ENCODE measurements at places on chromosomes 1 and 21.

GRCh38 chr1:244874974-244875579, 10.7 kb upstream of the HNRNPU start:
- DNase-seq, result no peak

- no peak for DNase-seq
These were observed 23.7 kb downstream of the RNU5D-1 start for GRCh38 chr1:44707112-44707881.

GRCh38 chr1:94199398-94199797, 38.0 kb downstream of the ARHGAP29 start:
- no peak for DNase-seq

DNA sequence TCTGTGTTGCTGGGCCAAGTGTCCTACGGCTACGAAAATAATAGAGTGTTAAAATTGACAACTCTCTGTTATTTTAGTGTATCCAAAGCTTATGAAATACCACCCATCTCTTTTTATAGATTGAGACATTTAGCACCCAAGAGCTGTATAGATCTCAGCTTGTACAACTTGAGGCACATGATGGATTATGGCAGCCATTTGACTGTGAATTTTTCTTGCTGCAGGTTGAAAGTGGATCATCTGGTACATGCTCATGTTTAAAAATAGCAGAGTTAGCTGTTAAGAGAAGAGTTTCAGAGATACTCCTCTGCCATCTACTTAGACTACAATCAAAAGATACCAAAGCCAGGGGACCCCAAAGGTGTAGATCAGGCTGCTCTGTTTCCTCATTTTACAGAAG, 49.3 kb upstream of the FAM3B start:
- no peak for DNase-seq

DNA sequence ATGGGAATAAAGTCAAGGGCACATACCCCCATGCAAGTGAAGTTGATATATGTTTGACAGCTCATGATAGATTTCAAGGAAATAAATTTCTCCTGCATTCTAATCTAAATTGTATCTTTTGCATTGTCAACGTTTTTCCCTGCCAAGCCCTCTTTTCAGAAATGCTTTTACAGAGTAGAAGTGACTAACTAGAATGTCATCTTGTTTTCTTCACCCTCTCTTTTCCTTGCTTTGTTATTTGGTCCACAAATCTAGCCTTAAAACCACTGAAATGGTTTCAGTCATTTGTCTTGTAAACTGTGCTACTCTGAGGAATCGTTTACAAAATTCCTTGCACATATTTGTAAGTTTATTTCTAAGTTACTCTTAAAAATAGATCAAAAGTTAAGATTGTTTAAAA, 600.8 kb upstream of the CXADR start:
- DNase-seq, result no peak

GRCh38 chr1:3237994-3238702, 169.1 kb downstream of the PRDM16 start:
- DNase-seq, result no peak

GRCh38 chr1:46114925-46115603, 17.4 kb downstream of the PIK3R3 start:
- no peak for DNase-seq

DNA sequence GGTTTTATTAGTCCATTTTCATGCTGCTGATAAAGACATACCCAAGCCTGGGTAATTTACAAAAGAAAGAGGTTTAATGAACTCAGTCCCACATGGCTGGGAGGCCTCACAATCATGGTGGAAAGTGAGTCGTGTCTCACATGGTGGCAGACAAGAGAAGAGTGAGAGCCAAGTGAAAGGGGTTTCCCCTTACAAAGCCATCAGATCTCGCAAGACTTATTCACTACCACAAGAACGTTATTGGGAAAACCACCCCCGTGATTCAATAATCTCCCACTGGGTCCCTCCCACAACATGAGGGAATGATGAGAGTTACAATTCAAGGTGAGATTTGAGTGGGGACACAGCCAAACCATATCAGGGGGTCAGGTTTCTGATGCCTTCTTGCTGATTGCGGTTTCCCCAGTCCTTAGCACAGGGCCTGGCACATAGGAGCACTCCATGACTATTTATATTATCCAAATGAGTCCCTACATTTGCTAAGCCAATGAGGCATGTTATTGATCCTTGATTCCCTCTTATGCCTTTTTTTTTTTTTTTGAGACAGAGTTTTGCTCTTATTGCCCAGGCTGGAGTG, 35.3 kb upstream of the PAXBP1 start:
- no peak for DNase-seq

GRCh38 chr1:108615544-108615943, 45.3 kb downstream of the HENMT1 start:
- DNase-seq, result no peak

- DNase-seq, result peak; percentile 4
These were observed 5.1 kb downstream of the SRSF4 start for GRCh38 chr1:29176576-29176975.

DNA sequence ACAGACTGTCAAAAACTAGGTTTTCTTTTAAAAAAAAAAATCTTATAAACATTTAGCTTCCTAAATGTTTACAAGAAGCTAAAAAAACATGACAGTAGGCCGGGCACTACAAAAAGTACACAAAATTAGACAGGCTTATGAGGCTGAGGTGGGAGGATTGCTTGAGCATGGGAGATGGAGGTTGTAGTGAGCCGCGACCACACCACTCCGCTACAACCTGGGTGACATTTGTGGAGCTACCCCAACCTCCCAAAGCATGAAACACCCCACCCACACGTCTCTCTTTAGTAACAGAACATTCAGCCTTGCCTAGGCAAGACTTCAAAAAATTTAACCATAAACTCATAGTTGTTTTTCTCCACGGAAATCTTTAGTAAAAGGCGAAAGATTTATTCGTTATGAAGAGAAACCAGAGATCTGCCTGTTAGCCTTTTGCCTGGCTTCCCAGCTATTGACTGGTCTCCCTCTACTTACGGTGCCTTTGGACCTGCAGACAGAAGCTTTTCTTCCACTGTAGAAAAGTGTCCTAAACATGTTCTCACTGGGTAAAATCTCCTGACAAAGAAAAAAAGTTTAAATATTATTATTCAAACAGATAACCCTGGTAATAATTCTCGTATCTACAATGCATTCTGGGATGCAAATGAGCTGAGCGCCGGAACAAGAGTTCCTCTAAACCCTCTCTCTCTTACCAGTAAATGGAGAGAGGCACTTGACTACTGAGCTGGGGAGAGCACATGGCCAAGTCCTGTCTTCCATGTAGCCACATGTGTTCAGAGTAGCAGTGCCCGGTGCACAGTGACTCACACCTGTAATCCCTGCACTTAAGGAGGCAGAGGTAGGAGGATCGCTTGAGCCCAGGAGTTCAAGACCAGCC, 9.2 kb downstream of the RNU5D-1 start:
- DNase-seq, result peak; percentile 80

GRCh38 chr1:32870615-32871363, at the start of gene FNDC5:
FNDC5 (minus strand) TSS chr1:32870912.
- DNase-seq, result no peak

GRCh38 chr1:102891868-102892625, 216.3 kb downstream of the COL11A1 start:
- DNase-seq, result no peak

DNA sequence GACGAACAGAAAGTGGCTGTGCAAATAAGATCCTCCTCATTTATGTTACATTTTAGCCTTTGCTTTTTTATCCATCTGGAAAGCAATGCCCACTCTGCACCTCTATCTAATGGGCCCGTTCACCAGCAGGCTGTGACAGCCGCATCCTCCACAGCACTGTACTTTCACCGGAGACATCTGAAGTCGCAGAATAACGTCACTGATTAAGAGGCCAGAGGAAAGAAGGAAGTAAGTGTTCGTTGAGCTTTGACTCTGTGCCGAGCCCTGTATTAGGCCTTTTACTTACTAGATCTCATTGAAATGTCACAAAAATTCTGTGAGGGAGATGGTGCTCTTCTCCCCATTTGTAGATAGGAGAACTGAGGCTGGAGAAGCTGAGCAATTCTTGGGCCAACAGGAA, 62.3 kb downstream of the KAZN start:
- DNase-seq, result no peak

GRCh38 chr1:53766831-53767405, 28.0 kb upstream of the GLIS1 start:
- DNase-seq, result peak; percentile 7

DNA sequence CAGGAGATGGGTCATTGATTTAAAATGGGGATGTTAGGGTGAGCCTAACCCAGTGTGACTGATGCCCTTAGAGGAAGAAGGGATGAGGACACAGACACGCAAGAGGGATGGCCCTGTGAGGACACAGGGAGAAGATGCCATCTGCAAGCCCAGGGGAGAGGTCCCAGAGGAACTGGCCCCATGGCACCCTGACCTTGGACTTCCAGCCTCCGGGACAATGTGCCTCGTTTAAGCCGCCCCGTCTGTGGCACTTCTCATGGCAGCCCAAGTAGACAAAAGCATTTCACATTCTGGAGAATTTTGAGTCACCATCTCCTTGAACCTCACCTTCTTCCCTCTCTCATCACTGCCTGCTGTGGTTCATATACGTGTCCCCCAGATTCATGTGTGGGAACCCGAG, 20.1 kb upstream of the PCBP3 start:
- no peak for DNase-seq

- DNase-seq, result no peak
These were observed 648.5 kb upstream of the PTBP2 start for GRCh38 chr1:96073100-96073499.

DNA sequence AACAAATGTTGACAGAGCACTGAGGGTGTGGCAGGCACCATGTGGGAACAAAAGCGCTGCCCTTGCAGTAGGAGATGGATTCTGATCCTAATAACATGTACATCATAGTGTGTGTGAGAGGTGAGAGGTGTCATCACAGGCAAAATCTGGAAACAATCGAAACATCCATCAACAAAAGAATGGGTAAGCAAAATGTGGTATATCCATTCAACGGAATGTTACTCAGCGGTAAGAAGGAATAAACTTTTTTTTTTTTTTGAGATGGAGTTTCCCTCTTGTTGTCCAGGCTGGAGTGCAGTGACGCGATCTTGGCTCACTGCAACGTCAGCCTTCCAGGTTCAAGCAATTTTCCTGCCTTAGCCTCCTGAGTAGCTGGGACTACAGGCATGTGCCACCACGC, 112.3 kb downstream of the ACTL8 start:
- no peak for DNase-seq

DNA sequence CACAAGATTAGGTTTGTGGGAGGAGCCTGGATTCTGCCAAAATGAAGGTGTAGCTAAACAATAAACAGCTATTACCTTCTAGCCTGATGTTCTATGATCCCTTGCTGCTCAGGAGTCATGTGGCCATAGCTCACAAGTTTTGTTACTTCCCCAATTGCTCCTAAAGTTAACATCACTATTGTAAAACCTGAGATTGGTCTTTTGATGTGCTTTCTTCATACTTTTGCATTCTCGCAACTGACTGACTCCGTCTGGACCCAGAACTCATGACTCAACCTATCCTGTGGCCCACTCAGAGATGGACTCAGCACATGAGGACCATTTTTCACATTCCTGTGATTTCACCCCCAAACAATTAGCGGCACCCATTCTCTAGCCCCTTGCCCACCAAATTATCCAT, 69.1 kb downstream of the PTGS2 start:
- DNase-seq, result no peak

DNA sequence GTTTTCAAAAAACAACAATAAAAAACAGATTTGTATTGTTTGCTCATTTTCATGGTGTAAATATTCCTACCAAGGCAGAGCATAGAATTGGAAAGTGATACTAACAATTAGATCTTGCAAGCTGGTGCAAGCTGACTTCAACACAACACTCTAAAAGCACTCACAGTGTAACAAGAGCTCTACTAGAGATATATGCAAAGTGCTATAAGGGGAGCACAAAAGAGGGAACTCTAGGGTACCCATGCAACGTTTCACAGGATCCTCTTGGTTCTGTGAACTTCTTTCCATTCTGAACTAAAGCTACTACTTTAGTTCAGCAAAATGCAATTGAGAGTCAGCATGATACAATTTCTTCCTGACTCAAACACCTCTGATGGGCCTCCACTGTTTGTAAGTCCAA, 78.3 kb downstream of the ATP1B1 start:
- DNase-seq, result no peak

DNA sequence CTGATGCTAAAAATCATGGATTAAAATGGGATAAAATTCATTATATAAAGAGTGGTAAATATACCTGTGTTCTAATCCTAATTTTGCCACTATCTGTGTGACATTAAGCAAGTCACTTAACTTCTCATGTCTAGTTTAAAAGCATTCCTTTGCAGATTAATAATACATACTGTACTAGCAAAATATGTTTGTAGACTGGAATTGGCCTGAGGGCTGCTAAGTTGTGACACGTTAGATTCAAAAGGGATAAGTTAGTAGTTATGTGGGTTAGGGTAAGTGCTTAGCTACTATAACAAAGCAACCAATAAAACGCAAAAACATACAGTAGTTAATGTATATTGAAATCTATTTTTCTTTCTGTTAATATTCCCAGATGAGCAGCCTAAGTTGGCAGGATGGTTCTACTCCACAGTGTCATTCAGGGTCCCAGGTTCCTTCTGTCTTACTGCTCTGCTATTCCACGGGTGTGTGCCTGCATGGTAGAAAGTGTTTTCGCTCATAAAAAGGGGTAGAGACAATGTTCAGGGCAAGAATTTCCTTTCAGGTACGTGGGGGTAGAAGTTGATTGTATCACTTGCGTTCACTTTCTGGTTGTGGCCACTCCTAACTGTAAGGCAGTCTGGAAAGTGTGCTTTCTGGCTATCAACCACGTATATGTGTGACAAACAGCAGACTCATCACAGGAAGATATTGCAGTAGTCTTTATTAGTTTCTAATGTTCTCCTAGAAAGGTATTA, 239.8 kb downstream of the NFIA start:
- DNase-seq, result no peak

GRCh38 chr1:203629016-203629506, 2.4 kb downstream of the ATP2B4 start:
- no peak for DNase-seq

- DNase-seq, result no peak
These were observed 703.1 kb downstream of the ADGRL2 start for GRCh38 chr1:82503822-82504221.

GRCh38 chr1:147509786-147510395, 31.4 kb upstream of the BCL9 start:
- no peak for DNase-seq

DNA sequence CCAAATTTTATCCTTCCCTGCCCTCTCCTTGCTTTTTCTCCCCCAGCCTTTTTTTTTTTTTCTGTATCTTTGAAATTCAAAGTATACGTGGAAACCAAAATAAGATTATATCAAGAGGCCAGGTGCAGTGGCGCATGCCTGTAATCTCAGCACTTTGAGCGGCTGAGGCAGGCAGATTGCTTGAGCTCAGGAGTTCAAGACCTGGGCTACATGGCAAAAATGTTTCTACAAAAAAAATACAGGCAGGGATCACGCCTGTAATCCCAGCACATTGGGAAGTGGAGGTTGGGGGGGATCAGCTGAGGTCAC, 6.6 kb upstream of the PRCC start:
- no peak for DNase-seq

DNA sequence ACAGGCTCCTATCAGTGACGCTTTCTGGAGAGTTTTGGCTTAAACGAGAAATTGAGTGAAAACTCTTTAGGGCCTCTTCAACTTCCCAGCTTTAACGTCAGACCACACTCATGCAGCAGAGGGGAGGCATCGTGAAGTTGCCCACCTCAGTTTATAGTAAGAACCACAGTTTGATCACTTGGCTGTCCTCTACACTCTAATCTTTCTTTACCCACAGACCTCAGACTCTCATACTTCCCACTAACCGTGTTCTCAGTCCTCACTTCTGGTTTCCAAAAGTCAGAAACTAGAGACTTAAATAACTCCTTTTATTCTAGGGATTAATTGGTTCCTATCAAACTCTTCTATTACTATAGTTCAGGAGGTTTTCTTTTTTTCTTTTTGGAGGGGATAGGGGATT, 302.2 kb downstream of the NTNG1 start:
- no peak for DNase-seq
